ENCODE measurements at places on chromosomes 16 and 17.

- no peak for DNase-seq
Observed at GRCh38 chr16:16877061-16877460, 498.1 kb downstream of the NPIPA7 start.

- DNase-seq: no peak
Observed at GRCh38 chr17:56581635-56582627, 11.6 kb upstream of the NOG start.

GRCh38 chr17:81431545-81432482 lies 36.6 kb downstream of the BAHCC1 start:
- DNase-seq: no peak

- no peak for DNase-seq
Observed at GRCh38 chr16:64615630-64616280, 506.1 kb downstream of the CDH11 start.

- DNase-seq: peak; percentile 14
Observed at GRCh38 chr17:1673041-1673785, 11.5 kb downstream of the PRPF8 start.

DNA sequence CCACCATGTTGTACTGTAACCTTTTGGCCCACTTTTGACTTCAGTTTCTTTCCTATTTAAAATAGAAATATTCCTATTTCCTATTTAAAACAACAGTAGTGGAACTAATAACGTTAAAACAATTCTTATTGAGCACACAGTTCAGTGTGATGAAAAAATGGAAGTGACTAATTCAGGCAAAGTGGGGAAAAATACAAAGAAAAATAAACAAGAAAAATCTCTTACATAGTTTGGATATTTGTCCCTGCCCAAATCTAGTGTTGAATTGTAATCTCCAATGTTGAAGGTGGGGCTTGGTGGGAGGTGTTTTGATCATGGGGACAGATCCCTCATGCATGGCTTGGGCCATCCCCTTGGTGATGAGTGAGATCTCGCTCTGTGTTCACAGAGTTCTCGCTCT lies 198.1 kb upstream of the CPHXL start:
- no peak for DNase-seq

DNA sequence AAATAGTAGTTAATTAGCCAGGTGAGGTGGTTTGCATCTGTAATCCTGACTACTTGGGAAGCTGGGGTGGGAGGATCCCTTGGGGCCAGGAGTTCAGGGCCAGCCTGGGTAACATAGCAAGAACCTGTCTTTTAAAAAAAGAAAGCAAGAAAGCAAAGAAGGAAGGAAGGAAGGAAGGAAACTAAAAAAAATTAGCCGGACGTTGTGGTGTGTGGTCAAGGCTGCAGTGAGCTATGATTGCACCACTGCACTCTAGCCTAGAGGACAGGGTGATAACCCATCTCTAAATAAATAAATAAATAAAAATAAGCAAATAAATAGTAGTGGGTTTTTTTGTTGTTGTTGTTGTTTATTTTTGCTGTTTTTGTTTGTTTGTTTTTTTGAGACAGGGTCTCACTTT lies 39.3 kb upstream of the MAP2K6 start:
- no peak for DNase-seq

GRCh38 chr17:48439875-48440505 lies 10.0 kb upstream of the SKAP1 start:
- peak; percentile 79 for DNase-seq

- no peak for DNase-seq
Observed at GRCh38 chr17:2011411-2012371, 13.4 kb downstream of the RTN4RL1 start.

GRCh38 chr16:68233835-68234187 lies 2.1 kb downstream of the ESRP2 start:
- no peak for DNase-seq

GRCh38 chr17:514584-514983 lies 162.0 kb upstream of the RPH3AL start:
- no peak for DNase-seq

DNA sequence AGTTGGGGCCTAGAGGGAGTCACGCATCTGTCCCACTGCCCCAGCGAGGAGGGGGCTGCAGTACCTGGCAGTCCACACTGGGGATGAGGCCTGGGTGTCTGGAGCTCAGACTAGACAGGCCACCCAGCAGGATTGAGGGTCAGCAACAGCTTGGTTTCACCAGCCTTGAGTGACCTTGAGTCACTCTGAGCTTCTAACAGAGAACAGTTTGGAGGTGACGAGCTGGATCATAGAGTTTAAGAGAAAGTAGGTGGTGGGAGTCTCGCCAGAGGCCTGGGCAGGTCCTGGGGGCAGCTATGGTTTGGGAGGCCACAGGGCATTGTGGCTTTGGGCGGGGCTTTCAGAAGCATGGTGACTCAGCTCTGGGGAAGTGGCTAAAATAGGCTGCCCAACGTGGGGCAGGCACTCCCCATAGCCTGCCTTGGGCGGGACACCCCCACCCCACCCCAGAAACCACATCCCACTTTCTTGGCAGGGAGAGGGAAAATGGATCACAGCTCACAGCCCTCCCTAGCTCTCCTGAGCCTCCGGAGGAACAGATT lies 20.5 kb downstream of the CDC42EP4 start:
- peak; percentile 15 for DNase-seq

- no peak for DNase-seq
Observed at GRCh38 chr17:38603786-38604478, 1.8 kb downstream of the SRCIN1 start.

DNA sequence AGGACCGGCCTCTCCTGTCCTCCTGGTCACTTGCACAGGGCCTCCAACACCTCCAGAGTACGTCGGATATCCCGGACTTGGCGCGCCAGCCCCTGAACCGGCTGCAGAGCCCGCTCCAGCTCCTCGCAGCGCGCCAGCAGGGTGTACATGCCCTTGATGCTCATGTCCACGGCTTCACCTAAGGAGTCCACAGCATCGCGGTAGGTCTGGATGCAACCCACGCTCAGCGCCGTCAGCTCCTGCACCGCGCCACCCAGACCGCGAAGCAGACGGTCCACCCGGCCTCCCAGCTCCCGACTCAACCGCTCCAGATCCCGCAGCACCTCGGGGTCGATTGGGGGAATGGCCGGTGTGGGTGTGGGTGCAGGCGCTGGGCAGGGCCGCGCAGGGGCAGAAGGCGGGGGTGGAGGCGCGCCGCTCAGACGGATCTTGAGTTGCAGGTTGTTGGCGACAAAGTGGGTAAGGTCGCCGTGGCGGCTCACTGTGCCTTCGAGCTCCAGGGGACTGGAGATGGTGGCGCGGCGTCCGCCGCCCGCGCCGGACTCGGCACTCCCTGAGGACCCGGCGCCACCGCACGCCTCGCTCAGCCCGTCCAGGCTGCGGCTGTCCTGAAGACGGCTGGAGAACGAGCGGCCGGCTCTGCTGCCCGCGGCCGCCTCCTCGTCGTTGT lies 804 bp downstream of the BORCS6 start:
- peak; percentile 36 for DNase-seq

DNA sequence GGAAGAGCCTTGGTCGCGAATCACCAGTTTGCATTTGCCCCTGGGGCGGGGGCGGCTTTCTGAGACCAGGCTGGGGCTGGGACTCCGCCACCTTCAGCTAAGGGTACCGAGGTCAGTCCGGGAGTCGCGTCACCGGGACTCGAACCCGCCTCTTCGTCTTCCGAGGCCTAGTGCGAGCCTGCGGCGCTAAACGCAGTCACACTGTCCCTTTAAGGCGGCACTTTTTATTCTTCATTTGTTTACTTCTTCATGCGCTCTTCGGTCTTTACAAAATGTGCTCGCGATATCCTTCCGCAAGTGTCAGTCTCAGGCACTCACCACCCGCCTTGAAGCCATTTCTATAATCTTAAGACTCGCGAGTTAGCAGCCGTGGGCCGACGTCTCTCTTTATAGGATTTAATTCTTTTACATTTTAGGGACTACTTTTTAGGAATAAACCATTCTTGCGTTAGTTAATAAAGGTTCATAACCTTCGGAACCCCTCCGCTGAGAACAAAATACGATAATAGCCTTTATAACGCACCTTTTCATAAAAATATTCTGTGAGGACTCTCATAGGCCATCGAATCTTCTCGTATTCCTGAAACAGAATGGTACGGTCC lies 593 bp upstream of the HEXIM1 start:
- peak; percentile 88 for DNase-seq

DNA sequence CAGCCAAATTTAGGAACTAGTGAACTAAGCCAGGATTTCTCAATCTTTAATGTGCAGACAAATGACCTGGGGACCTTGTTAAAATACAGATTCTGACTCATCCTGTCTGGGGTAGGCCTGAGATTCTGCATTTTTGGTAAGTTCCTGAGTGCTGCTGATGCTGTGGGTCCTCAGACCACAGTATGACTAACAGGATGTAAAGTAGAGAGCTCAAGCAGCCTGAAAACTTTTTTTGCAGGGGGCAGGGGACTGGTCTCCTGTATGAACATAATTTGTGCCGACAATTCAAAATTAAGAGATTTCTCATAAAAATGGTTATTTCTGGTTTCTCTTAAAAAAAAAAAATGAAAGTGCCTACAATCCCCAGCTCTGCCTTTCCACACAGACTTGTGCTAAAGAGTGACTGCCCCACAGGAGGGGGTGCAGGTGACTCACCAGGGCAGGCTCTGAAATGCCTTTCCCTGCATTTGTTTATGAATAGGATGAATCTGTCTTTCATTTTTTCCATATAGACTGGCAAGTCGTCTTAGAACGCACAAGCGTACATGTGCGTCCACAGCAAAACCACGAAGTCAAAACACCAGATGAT lies 271.5 kb downstream of the PHKB start:
- DNase-seq: no peak

DNA sequence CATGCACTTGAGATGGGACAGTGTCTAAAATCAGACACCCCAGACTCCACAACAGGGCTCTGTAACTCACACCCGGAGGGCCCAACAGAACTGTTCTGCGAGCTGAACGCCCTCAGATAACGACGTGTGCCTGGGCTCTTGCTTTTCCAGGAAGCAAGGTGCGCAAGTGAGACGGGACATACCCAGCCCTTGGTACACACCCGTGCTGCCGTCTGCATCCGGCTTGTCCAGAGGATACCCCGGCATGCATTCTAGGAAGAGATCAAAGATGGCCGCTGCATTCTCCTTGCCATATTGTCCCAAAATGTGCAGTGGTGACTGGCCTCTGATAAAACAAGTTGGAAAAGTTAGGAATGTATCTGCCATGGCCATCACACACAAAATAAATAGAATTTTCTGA lies 29.4 kb downstream of the CYB5D2 start:
- no peak for DNase-seq

DNA sequence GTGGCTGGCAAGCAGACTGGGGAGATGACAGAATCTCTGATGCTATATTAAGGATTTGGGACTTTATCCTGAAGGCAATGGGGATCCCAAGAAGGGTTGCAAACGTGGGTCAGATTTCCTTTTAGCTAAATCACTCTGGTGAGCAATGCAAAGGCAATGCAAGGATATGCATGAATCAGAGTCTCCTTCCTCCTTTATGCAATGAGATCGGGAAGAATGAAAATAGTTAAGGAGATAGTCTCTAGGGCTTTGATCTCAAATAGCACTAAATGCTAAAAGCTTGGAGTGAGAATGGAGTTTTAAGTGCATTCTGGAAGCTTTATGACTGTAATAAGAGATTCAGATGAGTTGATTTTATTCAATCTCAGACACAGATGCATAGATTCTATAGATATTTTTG lies 27.2 kb upstream of the SHISA9 start:
- no peak for DNase-seq

DNA sequence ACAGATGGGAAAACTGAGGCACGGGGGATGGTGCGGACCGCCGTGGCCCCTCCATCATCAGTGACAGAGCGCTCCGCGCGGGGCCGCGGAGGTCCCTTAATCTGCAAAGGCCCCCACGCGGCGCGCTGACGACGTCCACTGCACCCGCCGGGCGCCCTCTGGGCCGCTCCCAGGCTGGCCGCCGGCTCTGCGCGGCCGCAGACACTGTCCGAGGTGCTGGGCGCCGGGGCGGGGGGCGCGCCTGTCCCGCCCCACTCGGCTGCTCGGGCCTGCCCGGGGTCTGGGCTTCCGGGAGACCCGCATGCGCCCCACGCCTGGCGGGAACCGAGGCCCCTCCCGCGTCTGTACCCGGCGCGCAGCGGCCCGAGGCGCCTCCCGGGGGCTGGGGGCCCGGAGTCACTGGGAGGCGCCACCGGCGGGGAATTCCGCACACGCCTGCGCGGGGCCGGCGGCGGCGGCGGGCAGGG lies 550 bp upstream of the RNF213 start:
- DNase-seq: peak; percentile 85

GRCh38 chr16:57916735-57917438 lies 54.0 kb downstream of the CNGB1 start:
- no peak for DNase-seq

DNA sequence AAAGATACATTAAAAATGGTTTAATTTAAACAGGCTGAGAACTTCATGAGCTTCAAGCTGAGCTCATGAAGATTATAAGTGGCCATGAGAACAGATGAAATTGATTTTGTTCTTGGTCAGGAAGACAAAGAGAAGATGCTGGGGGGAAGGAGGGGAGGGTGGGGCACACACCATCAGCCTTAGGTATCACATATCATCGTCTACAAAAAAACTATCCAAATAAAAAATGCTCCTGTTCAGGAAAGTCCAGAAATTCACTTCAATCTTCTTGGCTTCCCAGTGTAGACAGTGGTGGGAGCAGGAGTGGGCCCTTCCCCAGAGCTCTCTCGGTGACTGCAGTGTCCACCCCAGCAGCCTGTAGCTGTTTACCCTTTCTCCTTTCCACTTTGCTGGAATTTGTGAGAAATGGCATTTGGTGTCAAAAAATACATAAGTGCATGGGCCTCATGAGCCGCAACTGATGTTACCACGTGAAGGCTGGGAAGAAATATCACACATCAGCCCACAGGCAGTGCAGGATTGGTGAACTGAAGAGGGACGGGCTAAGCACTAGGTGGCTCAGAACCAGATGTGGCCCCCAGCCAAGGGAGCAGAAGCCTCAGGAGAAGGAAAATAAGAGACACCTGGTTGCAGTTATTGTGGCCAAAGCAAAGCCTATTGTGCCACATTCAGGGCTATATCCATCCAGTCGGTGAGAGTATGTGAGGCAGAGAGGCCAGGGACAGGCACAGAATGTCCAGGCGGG lies 6.1 kb downstream of the KRT37 start:
- no peak for DNase-seq

GRCh38 chr16:88929091-88929445 lies 47.9 kb downstream of the CBFA2T3 start:
- DNase-seq: no peak

GRCh38 chr17:45197555-45198334 lies 23.9 kb upstream of the FMNL1 start:
- DNase-seq: peak; percentile 87

DNA sequence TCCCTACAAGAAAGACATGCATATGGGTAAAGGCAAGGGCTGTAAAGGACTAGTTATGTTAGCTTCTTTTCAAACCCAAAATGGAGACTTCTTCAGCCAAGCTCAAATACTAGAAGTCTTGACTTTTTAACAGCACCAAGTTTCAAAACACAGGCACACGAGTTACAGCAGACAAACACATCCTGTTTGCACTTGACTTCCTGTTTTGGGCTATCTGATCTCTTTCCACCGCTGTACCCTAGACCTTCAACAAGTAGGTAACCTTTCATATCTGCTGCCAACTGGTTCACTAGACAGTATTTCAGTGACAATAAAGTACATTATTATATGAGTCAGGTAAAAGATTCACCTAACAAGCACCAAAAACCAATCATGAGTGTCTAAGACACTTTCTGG lies 12.3 kb downstream of the RFFL start:
- DNase-seq: peak; percentile 86

Data from CD4-positive, alpha-beta T cell treated with Interleukin-12 subunit alpha and Interleukin-12 subunit beta, for 1 hour (primary cell).